ENCODE measurements at places on chromosomes 3 and 15.

- H3K27me3 ChIP-seq, result no peaks in the 10 kb centered on the region
- no peaks in the 10 kb centered on the region for H3K36me3 ChIP-seq
- peaks cover 26% of the 10 kb centered on the region for H3K4me1 ChIP-seq
- H3K27ac ChIP-seq, result no peak overlapping the region
- DNase-seq, result no peak
- no peak overlapping the region for H3K4me3 ChIP-seq
These were observed 98.9 kb downstream of the LINGO1 start for GRCh38 chr15:77533578-77534430.

GRCh38 chr3:156583469-156583868, 28.6 kb upstream of the SSR3 start:
- no peak for DNase-seq
- peaks cover 52% of the 10 kb centered on the region for H3K4me1 ChIP-seq
- no peak overlapping the region for H3K4me3 ChIP-seq
- no peaks in the 10 kb centered on the region for H3K36me3 ChIP-seq
- H3K27ac ChIP-seq, result no peak overlapping the region
- H3K27me3 ChIP-seq, result no peaks in the 10 kb centered on the region

- H3K36me3 ChIP-seq, result no peaks in the 10 kb centered on the region
- no peak overlapping the region for H3K27ac ChIP-seq
- H3K27me3 ChIP-seq, result 0 out of 2 replicates have a peak, but pooled peaks cover 3% of the 10 kb centered on the region
- H3K4me1 ChIP-seq, result peaks cover 31% of the 10 kb centered on the region
- DNase-seq, result peak; percentile 52
- H3K4me3 ChIP-seq, result peak overlapping the region; percentile 75
These were observed 593 bp downstream of the TMOD2 start for GRCh38 chr15:51751697-51752683.

GRCh38 chr15:52338058-52338457, 42.5 kb upstream of the MYO5C start:
- H3K4me1 ChIP-seq, result peaks cover 26% of the 10 kb centered on the region
- no peaks in the 10 kb centered on the region for H3K27me3 ChIP-seq
- H3K27ac ChIP-seq, result no peak overlapping the region
- no peak overlapping the region for H3K4me3 ChIP-seq

DNA sequence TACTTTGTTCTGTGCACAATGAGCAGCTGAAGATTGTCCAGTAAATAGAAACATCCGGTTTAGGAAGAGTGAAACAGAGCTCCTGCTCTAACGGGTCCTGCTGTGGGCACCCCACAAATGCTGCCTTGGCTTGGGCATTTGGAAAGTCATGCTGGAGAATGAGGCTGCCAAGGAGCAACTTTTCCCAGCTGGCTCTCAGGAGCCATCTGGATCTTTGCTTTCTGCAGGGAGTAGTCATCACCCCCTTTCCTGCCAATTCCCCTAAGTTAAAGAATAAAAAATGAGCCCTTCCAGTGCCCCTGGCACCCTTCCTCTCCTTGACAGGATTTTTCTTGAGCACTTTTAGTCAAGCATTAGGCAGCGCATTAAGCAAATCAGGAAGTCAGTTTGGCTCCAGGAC, 90.0 kb downstream of the FAM43A start:
- no peak for DNase-seq
- peaks cover 18% of the 10 kb centered on the region for H3K4me1 ChIP-seq
- no peaks in the 10 kb centered on the region for H3K27me3 ChIP-seq
- no peaks in the 10 kb centered on the region for H3K36me3 ChIP-seq

DNA sequence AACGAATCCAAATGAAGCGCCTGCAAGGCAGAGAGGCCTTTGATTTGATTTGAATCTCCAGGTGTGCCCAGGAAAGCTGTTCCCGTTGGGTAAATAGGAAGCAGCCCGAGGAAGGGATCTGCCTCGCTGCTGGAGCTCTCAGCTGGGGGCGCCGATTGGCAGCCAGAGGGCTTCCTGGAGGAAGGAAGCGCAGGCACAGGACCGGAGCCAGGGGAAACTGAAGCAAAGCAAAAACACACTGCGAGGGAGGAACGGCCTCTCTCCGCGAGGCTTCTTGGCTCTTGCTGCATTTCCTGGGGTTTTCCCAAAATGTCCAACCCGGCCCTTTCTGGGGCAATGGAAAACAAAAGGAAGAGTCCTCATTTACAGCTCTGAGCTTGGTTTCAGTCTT, 80.3 kb downstream of the TMEM266 start:
- no peak overlapping the region for H3K27ac ChIP-seq
- H3K4me3 ChIP-seq, result no peak overlapping the region
- no peaks in the 10 kb centered on the region for H3K36me3 ChIP-seq
- no peaks in the 10 kb centered on the region for H3K27me3 ChIP-seq
- no peaks in the 10 kb centered on the region for H3K4me1 ChIP-seq

DNA sequence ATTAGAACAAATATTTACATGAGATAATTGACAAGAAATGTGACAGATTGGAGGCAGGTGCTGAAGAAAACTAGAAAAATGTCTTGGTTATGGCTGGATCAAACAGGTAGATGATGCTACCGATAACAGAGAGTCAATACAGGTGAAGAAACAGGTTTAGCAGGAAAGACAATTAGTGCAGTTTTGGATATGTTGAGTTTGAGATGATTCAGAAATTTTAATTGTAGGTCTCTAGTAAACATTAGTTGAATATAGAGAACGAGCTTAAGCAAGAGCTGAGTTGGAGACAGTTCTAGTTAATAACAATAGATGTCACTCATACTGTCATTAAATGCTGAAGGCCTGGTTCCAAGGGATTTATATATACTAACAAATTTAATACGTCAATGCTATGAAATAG, 524.4 kb downstream of the NSUN3 start:
- no peak overlapping the region for H3K4me3 ChIP-seq
- no peaks in the 10 kb centered on the region for H3K4me1 ChIP-seq
- DNase-seq, result no peak
- no peak overlapping the region for H3K27ac ChIP-seq
- H3K36me3 ChIP-seq, result no peaks in the 10 kb centered on the region

- no peaks in the 10 kb centered on the region for H3K36me3 ChIP-seq
- no peak for DNase-seq
- H3K4me1 ChIP-seq, result peaks cover 16% of the 10 kb centered on the region
- H3K4me3 ChIP-seq, result no peak overlapping the region
These were observed 137.1 kb upstream of the WNT5A start for GRCh38 chr3:55624238-55624637.

DNA sequence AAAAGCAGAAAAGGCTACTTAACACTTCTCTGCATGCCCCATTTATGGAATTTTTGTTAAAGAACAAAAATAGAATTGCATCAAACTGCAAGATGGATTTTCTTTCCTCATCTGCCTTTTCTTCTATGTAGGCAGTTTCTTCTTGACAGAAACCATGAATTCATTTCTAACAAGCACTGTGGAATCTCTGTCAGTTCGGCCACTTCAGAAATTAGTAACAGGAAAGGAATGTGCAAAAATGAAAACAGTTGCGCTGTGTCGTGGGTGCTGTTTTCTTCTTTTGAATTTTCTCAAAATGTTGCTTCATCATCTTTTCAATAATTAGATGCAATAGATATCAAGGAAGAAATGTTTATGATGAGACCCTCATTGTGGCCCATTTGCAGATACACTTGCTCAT, 151.6 kb downstream of the FOXB1 start:
- no peaks in the 10 kb centered on the region for H3K27me3 ChIP-seq
- no peak overlapping the region for H3K27ac ChIP-seq

DNA sequence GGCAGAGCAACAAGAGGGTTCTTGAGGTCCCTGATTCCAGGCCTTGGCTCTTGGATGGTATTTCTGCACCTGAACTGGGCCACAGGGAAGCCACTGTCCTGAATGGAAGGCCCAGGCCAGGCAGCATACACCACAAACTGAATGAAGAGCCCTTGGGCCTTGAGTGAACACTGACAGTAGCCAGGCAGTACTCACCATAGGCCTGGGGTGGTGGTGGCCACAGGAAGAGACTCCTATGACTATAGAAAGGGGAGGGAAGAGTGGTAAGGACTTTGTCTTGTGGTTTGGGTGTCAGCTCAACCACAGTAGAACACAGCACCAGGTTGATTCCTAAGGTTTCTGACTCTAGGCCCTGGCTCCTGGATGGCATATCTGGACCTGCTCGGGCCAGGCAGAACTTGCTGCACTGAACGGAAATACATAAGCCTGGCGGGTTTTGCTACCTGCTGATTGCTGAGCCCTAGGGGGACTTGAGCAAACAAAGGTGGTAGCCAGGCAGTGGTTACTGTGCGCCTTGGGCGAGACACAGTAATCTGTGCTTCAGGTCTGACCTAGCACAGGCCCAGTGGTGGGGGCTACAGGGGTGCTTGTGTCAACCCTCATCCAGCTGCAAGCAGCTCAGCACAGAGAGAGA, 241.4 kb downstream of the ISL2 start:
- no peaks in the 10 kb centered on the region for H3K36me3 ChIP-seq
- no peaks in the 10 kb centered on the region for H3K4me1 ChIP-seq
- DNase-seq, result no peak
- H3K27ac ChIP-seq, result no peak overlapping the region
- H3K4me3 ChIP-seq, result no peak overlapping the region
- no peaks in the 10 kb centered on the region for H3K27me3 ChIP-seq

DNA sequence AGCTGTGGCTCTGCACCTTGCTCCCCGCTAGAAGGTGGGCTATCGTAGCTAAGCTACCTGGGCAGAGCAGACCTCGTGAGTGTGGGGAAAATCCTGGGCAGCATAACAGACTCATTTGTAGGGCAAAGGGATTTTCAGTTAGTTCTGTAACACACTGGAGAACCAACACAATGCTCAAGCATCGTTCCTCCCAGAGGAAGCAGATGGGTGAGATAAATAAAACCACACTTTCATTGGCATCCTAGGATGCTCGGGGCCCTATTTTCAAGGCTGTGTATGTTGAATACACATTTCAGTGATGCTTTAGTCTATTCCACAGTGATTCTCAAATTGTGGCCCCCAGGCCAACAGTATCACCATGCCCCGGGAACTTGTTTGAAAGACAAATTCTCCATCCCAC, 20.0 kb downstream of the LIPC start:
- no peaks in the 10 kb centered on the region for H3K36me3 ChIP-seq
- no peak overlapping the region for H3K27ac ChIP-seq
- no peaks in the 10 kb centered on the region for H3K27me3 ChIP-seq
- H3K4me1 ChIP-seq, result no peaks in the 10 kb centered on the region
- no peak for DNase-seq
- no peak overlapping the region for H3K4me3 ChIP-seq

DNA sequence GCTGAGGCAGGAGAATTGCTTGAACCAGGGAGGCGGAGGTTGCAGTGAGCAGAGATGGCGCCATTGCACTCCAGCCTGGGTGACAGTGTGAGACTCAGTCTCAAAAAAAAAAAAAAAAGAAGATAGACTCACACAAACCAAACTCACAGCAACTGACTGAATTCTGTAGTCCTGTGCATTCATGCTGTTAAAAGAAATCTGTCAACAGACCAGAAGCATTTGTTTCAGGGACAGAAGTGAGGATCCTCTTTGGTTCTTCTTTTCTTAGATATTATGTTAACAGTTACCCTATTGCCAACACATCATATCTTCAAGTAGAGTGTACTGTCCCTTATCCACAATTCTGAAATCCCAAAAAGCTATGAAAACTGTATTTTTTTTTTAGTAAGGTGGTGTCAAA, 192.4 kb downstream of the CDIN1 start:
- H3K4me3 ChIP-seq, result no peak overlapping the region
- H3K27ac ChIP-seq, result no peak overlapping the region
- no peaks in the 10 kb centered on the region for H3K27me3 ChIP-seq
- DNase-seq, result no peak
- H3K4me1 ChIP-seq, result no peaks in the 10 kb centered on the region

GRCh38 chr3:52441772-52442332, 3.1 kb downstream of the SEMA3G start:
- peaks cover 6% of the 10 kb centered on the region for H3K4me1 ChIP-seq
- H3K27me3 ChIP-seq, result no peaks in the 10 kb centered on the region
- H3K36me3 ChIP-seq, result no peaks in the 10 kb centered on the region
- H3K27ac ChIP-seq, result no peak overlapping the region
- no peak for DNase-seq
- no peak overlapping the region for H3K4me3 ChIP-seq

DNA sequence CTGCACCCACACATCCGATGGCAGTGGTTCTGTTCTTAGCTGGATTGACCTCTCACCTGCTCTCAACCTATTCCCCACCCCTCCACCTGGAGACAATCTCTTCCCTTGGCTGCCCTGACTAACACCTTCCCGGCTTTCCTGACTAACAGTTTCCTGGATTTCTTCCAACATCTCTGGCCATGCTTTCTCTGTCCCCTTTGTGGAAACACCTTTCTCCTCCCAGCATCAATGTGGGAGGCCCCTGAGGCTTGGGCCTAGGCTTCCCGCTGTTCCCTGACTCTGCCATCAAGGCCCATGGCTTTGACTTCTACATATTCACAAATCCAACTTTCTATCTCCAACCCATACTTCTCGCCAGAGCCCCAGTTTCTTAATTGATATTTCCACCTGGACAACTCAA, 142.8 kb upstream of the ATP2B2 start:
- H3K4me3 ChIP-seq, result no peak overlapping the region
- no peaks in the 10 kb centered on the region for H3K36me3 ChIP-seq
- H3K4me1 ChIP-seq, result peaks cover 9% of the 10 kb centered on the region
- H3K27ac ChIP-seq, result no peak overlapping the region
- H3K27me3 ChIP-seq, result no peaks in the 10 kb centered on the region

DNA sequence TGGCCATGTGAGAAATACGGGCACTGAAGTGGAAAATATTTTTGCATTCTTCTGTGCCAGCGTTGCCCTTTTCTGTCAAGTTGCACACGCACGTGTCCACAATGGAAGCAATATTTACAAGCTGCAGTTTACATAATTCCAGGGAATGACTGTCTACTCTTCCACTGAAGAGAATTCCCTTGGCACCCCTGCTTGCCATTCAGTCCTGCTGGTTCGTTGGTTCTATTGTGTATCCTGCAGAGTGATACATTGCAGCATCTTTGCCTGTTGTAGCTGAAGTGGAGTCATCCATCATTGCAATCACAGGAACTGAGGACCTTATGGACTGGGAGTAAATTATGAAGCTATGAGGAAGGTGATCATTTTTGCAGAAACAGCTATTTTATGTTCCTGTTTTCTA, 759.4 kb downstream of the ROBO2 start:
- no peak overlapping the region for H3K4me3 ChIP-seq
- no peaks in the 10 kb centered on the region for H3K27me3 ChIP-seq
- H3K36me3 ChIP-seq, result no peaks in the 10 kb centered on the region
- H3K27ac ChIP-seq, result no peak overlapping the region
- H3K4me1 ChIP-seq, result peaks cover 40% of the 10 kb centered on the region

- H3K27ac ChIP-seq, result no peak overlapping the region
- DNase-seq, result no peak
- H3K4me1 ChIP-seq, result no peaks in the 10 kb centered on the region
- no peaks in the 10 kb centered on the region for H3K27me3 ChIP-seq
- no peaks in the 10 kb centered on the region for H3K36me3 ChIP-seq
- H3K4me3 ChIP-seq, result no peak overlapping the region
These were observed 21.7 kb upstream of the LRTM1 start for GRCh38 chr3:54949491-54950044.

DNA sequence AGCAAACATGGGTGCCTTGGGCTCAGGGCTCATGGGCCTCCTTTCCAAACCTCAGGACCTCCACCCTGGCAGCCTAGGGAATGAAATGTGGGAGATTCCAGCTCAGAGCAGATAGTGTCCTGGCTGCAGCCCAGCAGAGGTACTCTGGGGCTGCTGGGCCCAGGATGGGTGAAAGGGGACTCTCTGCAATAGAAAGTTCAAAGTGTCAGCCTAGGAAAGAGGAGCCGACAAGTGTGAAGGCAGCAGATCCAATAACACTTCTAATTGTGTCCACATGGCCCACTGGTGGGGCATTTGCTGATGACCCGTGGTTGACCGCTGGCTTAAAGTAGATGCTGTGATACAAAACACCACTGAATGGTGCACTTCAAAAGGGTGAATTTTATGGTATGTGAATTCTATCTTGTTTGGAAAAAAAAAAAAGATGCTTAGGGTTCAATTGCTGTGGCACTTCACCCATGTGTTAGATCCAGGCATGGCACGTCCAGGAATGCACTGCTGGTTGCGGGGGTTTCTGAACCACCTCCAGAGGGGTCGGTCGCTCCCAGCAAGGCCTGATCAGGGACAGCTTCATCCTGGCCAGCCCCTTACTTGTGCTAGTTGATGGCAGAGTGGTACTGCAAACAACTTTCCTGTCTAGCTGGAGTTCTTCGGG, 20.9 kb downstream of the AMOTL2 start:
- H3K27ac ChIP-seq, result no peak overlapping the region
